ENCODE measurements at places on chromosomes 5 and 9.

DNA sequence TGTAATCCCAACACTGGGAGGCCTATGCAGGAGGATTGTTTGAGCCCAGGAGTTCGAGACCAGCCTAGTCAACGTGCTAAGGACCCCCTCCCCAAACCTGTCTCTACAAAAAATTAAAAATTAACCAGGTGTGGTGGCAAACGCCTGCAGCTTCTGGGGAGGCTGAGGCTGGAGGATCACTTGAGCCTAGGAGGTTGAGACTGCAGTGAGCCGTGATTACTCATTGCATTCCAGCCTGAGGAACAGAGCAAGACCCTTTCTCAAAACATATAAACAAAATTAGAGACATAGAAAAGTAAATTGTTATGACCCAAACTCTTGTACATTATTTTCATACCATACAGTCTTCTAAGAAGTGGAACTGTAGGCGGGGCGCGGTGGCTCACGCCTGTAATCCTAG is 1.1 kb downstream of the GPR107 start:
- DNase-seq = no peak

- no peak for DNase-seq
These were observed 161.9 kb downstream of the CCDC171 start for GRCh38 chr9:15714746-15715145.

GRCh38 chr5:73158313-73158712 is 14.7 kb upstream of the TMEM174 start:
- DNase-seq = no peak

GRCh38 chr9:17900606-17901005 is 321.7 kb downstream of the SH3GL2 start:
- no peak for DNase-seq

DNA sequence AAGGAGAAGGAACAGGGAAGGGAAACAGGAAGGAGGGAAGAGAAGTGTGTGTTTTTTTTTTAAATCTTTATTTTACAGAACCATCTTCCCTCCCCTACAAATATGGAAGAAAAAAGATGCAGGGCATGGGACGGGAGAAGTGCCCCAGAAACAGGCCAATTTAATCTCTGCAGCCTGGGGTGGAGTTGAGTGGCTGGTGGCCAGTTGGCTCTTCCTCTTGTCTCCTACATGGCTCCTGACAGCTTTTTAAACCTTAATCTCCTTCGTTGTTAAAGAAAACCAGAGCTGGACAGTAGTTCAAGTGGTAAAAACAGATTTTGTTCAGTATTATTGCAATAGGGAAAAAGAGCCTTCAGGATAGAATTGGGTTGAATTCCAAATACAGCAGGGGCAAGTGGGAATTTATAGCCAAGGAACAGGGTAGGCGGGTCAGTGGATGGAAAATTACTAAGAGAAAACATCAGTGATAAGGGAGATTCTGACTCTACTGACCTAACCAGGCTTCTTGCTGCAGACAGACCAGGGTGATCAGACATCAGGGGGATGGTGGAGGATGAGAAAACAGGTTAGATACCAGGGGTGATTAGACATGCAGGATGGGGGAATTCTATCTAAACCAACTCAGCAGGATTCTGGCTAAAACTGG is 125.1 kb upstream of the CLINT1 start:
- DNase-seq = no peak

DNA sequence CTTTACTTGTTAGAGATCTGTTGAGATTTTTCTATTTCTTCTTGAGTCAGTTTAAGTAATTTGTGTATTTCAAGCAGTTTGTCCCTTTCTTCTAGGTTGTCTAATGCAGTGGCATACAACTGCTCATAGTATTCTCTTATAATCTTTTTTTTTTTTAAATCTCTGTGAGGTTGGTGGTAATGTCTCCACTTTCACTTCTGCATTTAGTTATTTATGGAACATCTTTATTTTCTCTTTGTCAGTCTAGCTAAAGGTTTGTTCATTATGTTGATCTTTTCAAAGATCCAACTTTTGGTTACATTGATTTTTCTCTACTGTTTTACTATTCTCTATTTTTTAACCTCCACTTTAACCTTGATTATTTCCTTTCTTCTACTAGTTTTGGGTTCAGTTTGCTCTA is 13.8 kb downstream of the FOXE1 start:
- no peak for DNase-seq

DNA sequence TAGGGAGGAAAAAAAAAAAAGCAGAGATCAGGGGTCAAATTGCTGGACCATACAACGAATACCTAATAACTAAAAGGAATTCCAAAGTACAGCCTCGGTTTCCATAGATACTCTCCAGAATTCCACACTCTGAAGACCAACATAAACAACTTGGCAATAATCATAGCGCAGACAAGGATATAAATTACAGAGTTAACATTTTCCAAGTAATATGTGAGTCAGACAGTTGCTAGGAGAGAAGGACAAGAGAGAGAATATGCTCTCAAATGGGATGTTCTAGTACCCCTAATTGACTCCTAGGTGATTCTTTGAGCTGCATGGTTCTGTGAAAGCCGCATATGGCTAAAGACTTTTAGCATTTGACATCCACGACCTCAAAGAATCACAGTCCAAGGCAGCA is 165.2 kb downstream of the FRMD3 start:
- DNase-seq = no peak

- DNase-seq = no peak
These were observed 99.0 kb upstream of the SSBP2 start for GRCh38 chr5:81849770-81850367.
